ENCODE measurements at places on chromosomes 3 and 15.

DNA sequence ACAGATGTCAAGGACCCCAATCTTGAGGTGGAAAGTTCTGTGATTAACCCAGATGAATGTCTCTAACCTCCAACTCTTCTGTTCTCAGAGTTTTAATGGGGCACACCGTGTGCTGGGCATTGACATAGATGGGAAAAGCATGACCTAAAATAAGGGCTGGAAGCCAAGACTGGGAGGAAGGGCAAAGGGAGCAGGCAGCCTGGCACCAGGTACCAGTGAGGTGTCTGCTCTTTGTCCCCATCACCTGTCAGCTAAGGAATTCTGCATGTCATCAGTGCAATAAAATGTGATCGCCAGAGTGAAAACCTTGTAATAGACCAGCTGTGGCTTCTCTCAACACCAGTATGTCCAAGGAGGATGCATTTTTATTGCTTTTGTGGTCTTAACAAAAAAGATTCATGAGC, 143.5 kb upstream of the TPM1 start:
- DNase-seq, result no peak

GRCh38 chr3:16428612-16429011, 84.9 kb downstream of the RFTN1 start:
- DNase-seq, result no peak

DNA sequence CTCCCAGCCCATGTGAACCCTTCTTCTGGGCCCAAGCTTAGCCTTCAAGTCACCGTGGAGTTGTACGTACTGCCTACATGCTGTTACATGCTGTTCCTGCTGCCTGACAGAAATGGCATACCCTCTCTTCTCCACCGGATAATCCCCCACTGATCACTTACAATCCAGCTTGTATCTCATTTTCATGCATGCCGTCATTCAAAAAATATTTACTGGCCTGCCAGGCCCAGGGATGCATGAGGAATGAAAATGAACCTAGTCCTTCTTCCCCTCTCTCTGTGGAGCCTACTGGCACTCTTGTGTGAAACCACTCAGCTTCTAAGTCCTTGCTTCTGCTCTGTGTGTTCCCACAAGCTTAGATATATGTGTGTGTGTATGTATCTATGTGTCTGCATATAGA, 60.6 kb downstream of the WNT5A start:
- no peak for DNase-seq

GRCh38 chr15:64883100-64883581, 28.6 kb upstream of the ANKDD1A start:
- DNase-seq, result no peak

DNA sequence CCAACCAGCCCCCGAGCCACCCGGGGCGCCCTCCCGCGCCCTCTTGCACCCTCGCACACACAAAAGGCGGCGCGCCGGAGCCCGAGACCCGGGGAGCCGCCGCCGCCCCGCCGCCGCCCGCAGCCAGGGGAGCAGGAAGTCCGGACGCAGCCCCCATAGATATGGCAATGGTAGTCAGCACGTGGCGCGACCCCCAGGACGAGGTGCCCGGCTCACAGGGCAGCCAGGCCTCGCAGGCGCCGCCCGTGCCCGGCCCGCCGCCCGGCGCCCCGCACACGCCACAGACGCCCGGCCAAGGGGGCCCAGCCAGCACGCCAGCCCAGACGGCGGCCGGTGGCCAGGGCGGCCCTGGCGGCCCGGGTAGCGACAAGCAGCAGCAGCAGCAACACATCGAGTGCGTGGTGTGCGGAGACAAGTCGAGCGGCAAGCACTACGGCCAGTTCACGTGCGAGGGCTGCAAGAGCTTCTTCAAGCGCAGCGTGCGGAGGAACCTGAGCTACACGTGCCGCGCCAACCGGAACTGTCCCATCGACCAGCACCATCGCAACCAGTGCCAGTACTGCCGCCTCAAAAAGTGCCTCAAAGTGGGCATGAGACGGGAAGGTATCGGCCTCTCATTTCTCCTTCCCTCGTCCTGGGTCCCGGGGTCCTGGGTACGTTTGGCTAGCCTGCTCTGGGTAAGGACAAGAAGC, 1.6 kb downstream of the NR2F2 start:
- DNase-seq, result no peak

DNA sequence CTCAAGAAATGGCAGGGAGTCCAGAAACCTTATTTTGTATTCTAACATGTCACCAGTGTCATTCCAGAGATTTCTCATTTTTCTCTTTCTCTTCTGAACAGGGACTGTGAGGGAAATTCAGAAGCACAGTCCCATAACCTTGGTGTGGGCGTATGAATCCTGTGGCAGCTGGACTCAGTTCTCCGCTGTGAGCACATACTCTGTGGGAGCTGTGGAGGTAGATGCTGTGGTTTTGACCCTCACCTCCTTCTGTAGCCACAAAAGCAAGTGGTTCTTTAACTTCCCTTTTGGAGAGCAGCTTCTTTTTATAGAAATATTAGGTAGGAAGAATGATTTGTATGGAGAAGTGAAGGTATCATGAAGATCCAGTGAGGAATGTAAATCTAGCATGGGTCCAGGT, 13.4 kb downstream of the TMEM207 start:
- DNase-seq, result no peak

DNA sequence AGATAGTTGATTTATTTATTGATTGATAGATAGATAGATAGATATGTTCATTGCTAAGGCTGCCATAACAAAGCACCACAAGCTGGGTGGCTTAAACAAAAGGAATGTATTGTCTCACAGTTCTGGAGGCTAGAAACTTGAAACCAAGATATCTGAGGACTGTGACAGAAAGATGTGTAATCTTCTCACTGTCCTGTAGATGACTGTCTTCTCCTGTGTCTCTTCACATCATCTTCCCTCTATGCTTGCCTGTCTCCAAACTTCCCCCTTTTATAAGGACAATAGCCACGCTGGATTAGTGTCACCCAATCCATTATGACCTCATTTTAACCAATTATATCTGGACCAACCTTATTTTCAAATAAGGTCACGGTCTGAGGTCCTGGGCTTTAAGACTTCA, 40.9 kb downstream of the GNB4 start:
- no peak for DNase-seq

DNA sequence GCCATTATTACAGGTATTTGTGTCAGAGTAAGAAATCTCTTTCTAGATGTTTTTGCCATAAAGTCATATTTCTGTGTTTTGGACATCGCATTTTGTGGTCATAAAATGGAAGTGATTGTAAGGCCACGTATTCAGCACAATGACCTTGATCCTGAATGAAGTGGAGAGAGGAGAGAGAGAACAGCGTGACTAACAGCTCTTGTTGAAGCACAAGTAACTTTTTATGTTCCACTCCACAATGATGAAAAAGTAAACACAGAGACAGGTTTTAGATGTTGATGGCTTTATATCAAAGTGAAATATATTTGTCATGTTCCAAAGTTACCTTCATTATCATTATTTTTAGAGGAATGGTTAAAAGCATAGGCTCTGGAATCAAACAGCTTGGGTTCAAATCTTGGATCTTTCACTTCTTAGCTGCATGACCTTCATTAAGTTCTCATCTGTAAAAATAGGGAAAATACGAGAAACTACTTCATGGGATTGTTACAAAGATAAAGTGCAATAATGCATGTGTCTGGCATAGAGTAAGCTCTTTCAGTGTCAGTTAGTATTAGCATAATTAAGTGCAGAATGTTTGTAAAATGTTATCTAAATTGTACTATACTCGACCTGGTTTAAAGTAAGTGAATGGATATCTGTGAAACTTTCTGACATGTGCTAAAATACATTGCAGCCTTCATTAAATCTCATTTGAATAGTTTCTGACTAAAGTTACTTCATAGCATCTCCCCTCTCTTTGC, 341.5 kb upstream of the DNAJC19 start:
- DNase-seq, result no peak

DNA sequence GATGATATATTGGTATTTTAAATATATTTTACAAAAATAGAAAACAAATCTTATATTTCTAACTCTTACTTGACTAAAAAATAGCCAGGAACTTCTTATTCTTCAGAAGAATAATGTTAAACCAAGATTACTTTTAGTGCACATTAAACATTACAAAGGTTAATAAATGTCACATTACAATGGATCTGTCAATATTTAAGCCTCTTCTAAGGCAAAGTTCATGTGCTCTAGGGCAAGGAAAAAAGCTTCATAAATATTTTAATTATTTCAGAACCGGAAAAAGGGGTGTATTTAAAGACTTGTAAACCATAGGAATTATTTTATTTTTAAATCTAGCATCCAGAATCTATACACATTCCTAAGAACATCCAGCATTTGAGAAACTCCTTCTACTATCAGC, 166.9 kb upstream of the ROBO2 start:
- no peak for DNase-seq

DNA sequence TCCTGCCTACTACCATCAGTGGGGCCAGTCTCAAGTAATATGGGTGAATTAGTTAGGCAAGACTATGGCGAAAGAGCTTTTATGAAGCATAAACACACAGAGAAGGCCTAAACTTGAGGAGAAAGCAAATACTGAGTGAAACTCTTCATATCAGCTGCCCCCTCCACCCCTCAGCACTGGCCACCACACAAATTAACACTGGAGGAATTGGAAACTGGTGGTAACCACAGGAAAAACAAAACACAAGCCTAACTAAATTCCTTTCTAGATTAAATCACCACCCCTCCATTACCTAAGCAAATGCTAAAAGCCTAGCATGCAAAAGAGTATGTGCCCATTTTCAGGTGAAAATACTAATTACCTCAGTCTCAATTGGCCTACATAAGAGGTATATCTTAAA, 774.7 kb upstream of the NECTIN3 start:
- no peak for DNase-seq

GRCh38 chr3:69410301-69410700, 24.4 kb upstream of the FRMD4B start:
- peak; percentile 76 for DNase-seq

DNA sequence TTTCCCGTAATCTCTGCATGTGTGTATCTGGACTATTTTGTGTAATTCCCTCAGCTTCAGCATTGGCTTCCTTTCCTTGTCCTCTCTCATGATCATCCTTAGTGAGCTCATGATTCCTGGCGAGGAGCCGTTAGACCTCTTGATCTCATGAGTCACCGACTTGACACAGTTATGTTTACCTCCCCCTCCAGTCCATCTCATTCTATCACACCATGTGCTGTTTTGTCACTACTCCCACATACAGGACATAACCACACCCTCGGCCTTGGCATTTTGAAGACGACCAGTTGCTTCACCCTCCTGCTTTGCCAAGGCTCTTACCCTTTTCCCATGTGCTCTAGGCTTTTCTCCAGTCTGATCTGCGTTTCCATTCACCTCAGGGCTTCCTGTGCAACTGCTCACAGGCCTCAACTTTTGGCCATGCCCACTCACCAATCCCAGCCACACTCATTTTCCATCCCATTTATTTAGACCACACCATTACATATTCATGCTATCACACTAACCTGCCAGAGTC, 41.5 kb downstream of the CP start:
- no peak for DNase-seq

DNA sequence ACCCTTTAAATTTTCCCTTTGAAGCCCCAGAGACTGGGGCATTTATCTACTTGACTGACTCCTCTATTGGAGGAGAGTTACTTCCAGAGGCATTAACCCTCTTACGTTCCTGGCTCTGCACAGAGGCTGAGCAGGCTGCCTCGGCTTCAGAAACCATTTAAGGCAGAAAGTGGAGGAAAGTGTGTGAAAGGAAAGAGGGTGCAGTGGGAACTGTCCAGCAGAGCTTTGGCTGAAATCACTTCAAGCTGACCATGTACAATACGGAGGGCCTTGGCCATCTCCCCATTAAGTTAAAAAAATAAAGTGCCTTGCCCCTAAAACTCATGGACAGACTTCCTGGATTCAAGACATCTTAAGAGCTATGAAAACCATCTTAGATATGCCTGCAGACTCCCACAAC, 238.7 kb downstream of the SV2B start:
- peak; percentile 11 for DNase-seq

- no peak for DNase-seq
Observed at GRCh38 chr15:55532944-55533343, 24.9 kb upstream of the DNAAF4 start.

DNA sequence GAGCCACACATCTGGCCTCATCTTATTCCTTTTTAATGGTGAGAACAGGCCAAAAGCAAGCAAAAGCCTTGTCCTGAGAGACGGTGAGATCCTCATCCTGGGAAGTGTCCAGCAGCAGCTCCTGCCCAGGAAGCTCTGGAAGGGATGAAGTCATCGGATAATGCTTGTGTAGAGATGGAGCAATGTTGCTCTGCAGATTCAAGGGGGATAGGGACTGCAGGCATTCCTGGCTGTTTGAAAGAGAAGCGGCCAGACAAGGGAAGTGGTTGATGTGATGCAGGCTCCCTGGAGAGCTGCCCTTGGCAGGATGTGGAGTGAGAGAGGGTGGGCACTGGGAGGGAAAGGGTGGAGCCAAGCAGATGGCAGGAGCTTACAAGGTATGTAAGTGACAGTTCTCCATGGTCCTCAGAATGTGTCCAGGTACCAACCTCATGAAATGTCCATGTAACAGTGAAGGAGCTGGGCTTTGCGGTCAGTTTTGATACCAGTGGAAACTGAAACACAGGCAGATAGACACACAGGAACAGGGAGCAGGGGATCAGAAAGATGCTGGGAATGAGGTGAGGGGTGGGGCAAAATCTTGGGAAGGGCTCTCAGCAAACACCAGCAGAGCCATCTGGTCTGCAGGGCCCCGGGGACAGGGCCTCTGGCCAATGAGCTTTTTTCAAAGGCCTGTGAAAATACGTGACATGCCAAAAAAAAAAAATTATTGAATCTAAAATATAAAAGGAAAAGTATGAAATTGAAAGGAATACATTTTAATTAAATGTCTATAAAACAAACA, 32.2 kb upstream of the LACTB start:
- no peak for DNase-seq

DNA sequence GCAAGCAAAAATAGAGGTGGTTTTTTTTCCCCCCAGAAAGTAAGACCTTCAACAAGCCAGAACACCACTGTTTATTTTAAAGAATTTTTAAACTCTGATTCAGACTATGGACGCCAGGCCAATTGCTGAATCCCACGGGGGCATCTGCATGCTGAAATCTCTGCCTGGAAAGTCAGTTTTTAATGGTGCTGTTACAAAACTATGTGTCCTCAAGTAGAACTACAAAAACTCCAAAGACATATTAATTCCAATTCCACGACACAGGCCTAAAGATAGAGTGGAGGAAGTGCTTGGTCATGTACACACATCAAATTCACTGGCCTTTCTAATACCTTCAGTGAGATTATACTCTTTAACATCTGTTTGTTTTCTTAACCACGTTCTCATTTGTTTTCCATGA, 490.5 kb upstream of the NR2F2 start:
- no peak for DNase-seq

- DNase-seq, result no peak
Observed at GRCh38 chr3:169528289-169528688, 135.2 kb downstream of the MECOM start.

- DNase-seq, result no peak
Observed at GRCh38 chr3:69871251-69871650, 128.3 kb upstream of the SAMMSON start.

- DNase-seq, result no peak
Observed at GRCh38 chr15:55766676-55767075, 23.7 kb upstream of the PRTG start.

DNA sequence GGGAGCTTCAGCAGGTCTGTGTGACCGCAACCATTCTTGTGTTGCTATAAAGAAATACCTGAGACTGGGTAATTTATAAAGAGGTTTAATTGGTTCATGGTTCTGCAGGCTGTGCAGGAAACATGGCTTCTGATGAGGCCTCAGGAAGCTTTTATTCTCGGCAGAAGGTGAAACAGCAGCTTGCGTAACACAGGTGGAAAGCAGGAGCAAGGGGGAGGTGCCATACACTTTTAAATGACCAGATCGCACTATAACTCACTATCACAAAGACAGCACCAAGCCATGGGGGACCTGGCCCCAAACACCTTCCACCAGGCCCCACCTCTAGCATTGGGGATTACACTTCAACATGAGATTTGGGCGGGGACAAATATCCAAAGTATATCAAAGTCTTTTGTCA, 8.3 kb upstream of the CIB2 start:
- no peak for DNase-seq

Data from RPMI8226 (cell line).